Mesangial cell (primary cell): ENCODE measurements at places on chromosomes 3 and 15. TPM values are rescaled to one million over a fixed set of nuclear protein-coding genes. Genes with fewer than 3 reads are reported as not detected.

VEPH1 gene
- 14.8 and 17.5 TPM in 2 replicates for total RNA-seq

STRIT1 gene
- total RNA-seq, result not detected in 2 replicates

P3H2 gene
- 67.0 and 101 TPM in 2 replicates for total RNA-seq

STRC gene
- not detected in 2 replicates for total RNA-seq

HOMER2 gene
- 36.4 and 47.9 TPM in 2 replicates for total RNA-seq

C3orf52 gene
- 13.1 and 15.0 TPM in 2 replicates for total RNA-seq

WDR49 gene
- not detected in 2 replicates for total RNA-seq

C2CD4A gene
- total RNA-seq, result 0.25 TPM in 1 of 2 replicates, not detected in the other

GRM7 gene
- total RNA-seq, result under 0.01 TPM in 1 of 2 replicates, not detected in the other

KLHL40 gene
- not detected in 2 replicates for total RNA-seq

PAK6 gene
- 1.1 and 9.0 TPM in 2 replicates for total RNA-seq

SLITRK3 gene
- not detected in 2 replicates for total RNA-seq

RUBCN gene
- 30.6 and 31.1 TPM in 2 replicates for total RNA-seq

CKMT1A gene
- total RNA-seq, result 0.63 TPM in 1 of 2 replicates, not detected in the other

XYLB gene
- 1.0 and 2.0 TPM in 2 replicates for total RNA-seq

TTC21A gene
- total RNA-seq, result 4.2 and 5.2 TPM in 2 replicates

CAPN7 gene
- 13.0 and 24.1 TPM in 2 replicates for total RNA-seq
